Small intestine (tissue), 16 donors: ENCODE measurements at places on chromosomes 12 and 14. TPM values are rescaled to one million over a fixed set of nuclear protein-coding genes. Genes with fewer than 3 reads are reported as not detected.

DNA sequence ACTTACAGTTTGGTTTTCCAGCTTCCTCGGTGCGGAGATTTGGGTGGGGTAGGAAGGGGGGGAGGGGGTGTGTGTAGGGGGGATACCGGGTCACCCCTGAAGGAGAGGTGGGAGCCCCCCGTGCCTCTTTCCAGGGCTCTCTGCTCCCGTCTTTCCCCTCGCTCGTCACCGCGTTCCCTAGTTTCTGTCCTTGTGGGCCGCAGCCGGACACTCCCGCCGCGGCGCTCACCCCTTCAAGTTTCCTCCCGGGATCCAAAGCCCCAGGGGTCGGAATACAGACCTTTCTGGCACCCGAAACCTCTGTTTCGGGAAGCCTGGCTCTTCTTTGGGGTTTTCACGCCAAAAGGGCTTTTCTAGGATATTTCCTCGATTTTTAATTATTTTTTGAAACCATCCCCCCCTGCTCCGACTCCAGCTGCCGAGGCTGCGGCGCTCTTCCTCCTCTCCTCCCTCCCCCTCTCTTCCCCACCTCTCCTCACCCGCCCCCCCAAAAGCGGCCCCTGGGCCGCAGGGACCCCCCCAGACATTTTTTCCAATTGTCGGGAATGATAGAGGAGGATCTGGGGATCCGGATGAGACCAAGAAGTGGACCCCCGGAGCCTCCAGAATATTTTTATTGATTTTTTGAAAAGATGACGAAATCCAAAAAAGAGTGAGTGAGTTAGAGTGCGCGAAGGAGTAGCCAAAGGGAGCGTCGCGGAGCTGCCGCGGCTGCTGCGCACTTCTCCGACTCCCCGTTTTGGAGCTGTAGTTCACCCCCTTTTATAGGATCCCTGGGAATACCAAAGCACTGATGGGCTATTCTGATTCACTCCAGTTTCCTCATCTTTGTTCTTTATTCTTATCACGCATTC is 1.7 kb downstream of the CCND2 start:
- peaks cover 3% of the 10 kb centered on the region for H3K36me3 ChIP-seq
- H3K4me1 ChIP-seq: peaks cover 4% of the 10 kb centered on the region
- peak overlapping the region; percentile 98 for H3K4me3 ChIP-seq
- peak; percentile 46 for DNase-seq
- no peaks in the 10 kb centered on the region for H3K27me3 ChIP-seq
- H3K27ac ChIP-seq: peak overlapping the region; percentile 88

The PMCH gene
- polyA plus RNA-seq: not detected

The KLRC4 gene
- not detected for polyA plus RNA-seq

DNA sequence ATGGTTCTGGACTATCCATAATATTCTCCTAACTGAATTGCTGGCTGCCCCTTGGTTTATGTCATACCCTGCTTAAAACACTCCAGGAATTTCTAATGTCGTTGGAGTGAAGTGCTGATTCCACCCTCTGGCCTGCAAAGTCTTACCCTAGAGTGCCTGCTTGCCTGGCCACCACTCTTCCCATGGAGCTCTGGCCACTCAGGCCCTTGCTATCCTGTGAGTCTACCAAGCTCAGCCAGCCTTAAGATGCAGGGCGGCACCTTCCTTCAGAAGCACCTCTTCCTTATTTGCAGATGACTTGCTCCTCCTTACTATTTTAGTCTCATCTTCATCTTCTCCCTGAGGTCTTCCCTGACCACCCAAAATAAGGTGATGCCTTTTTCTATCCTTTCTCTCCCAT is 35.3 kb downstream of the SLC6A15 start:
- H3K27ac ChIP-seq: no peak overlapping the region
- DNase-seq: no peak
- H3K4me1 ChIP-seq: no peaks in the 10 kb centered on the region
- no peaks in the 10 kb centered on the region for H3K27me3 ChIP-seq

The TC2N gene
- polyA plus RNA-seq: 31.7 TPM

- H3K27me3 ChIP-seq: no peaks in the 10 kb centered on the region
- H3K4me1 ChIP-seq: no peaks in the 10 kb centered on the region
- H3K27ac ChIP-seq: no peak overlapping the region
- no peak for DNase-seq
Observed at GRCh38 chr14:105665247-105665950, 139.0 kb downstream of the TMEM121 start.

The PXN gene
- 103 TPM for polyA plus RNA-seq

DNA sequence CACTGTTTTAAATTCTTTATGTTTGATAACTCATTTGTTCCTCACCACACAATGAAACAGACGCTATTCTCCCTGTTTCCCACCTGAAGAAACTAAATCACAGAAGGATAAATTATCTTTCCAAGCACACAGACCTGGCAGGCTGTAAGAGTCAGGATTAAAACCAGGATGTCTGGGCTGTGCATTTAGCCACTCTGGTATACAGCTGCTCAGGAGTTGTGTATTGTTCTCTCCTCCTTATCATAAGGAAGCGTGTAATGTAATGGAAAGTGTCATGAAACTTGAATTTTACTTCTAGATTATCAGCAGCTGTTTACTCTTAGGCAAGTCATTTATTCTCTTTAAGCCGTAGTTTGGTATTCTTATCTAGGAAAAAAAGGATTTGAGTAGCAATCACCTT is 154.8 kb upstream of the LRIG3 start:
- no peak overlapping the region for H3K4me3 ChIP-seq
- no peak for DNase-seq
- H3K27me3 ChIP-seq: no peaks in the 10 kb centered on the region
- peaks cover 12% of the 10 kb centered on the region for H3K4me1 ChIP-seq
- H3K27ac ChIP-seq: no peak overlapping the region

GRCh38 chr14:100263141-100263540 is 24.2 kb downstream of the YY1 start:
- peaks cover 8% of the 10 kb centered on the region for H3K36me3 ChIP-seq
- H3K27me3 ChIP-seq: no peaks in the 10 kb centered on the region
- H3K4me3 ChIP-seq: no peak overlapping the region
- H3K4me1 ChIP-seq: no peaks in the 10 kb centered on the region
- H3K27ac ChIP-seq: no peak overlapping the region

GRCh38 chr12:114913871-114914801 is 230.2 kb upstream of the TBX3 start:
- H3K36me3 ChIP-seq: no peaks in the 10 kb centered on the region
- H3K27ac ChIP-seq: no peak overlapping the region
- DNase-seq: no peak
- H3K4me1 ChIP-seq: no peaks in the 10 kb centered on the region
- H3K27me3 ChIP-seq: no peaks in the 10 kb centered on the region

- no peak overlapping the region for H3K4me3 ChIP-seq
- no peak overlapping the region for H3K27ac ChIP-seq
- H3K36me3 ChIP-seq: no peaks in the 10 kb centered on the region
- no peak for DNase-seq
- no peaks in the 10 kb centered on the region for H3K4me1 ChIP-seq
Observed at GRCh38 chr14:44036248-44036647, 470.8 kb downstream of the FSCB start.

GRCh38 chr12:101719566-101719965 is 19.7 kb downstream of the SYCP3 start:
- H3K27me3 ChIP-seq: no peaks in the 10 kb centered on the region
- no peaks in the 10 kb centered on the region for H3K4me1 ChIP-seq
- DNase-seq: no peak
- no peak overlapping the region for H3K4me3 ChIP-seq

The SLC38A1 gene
- 50.8 TPM for polyA plus RNA-seq

The RFX4 gene
- polyA plus RNA-seq: 0.09 TPM
